Activated CD4-positive, CD25-positive, alpha-beta regulatory T cell (primary cell): ENCODE measurements at places on chromosomes 12 and 14.
A peak's percentile ranks its signal among the peaks of the same experiment; 100 is the strongest.

GRCh38 chr12:95072900-95073697, at the start of gene NR2C1:
Gene NR2C1 (minus strand): TSS chr12:95073618. CDS start chr12:95067384, 6,234 bp downstream.
- DNase-seq = peak; percentile 69

GRCh38 chr14:92942136-92942535, 19.2 kb downstream of the CHGA start:
- DNase-seq = no peak

GRCh38 chr12:114952573-114953271, 268.7 kb upstream of the TBX3 start:
- no peak for DNase-seq

DNA sequence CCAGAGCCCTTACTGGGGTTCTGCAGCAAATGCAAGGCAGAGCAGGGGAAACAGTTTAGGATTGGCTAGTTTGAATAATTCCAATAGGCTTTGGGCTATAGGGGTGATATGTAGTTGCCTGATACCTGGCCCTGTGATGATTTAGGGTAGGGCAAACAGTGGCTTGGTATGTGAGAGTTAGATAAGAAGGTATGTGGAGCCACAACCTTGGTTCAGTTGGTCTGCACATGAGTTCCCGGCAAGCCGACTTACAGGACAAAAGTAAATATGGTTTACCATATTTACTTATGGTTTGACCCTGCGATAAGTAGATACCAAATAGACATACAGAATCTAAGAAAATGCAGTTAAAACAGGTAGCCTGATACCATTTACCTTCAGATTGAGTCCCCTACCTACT, 8.3 kb upstream of the CAPRIN2 start:
- DNase-seq = no peak

- DNase-seq = no peak
Measured at GRCh38 chr14:54807881-54808280, 94.7 kb downstream of the GCH1 start.

DNA sequence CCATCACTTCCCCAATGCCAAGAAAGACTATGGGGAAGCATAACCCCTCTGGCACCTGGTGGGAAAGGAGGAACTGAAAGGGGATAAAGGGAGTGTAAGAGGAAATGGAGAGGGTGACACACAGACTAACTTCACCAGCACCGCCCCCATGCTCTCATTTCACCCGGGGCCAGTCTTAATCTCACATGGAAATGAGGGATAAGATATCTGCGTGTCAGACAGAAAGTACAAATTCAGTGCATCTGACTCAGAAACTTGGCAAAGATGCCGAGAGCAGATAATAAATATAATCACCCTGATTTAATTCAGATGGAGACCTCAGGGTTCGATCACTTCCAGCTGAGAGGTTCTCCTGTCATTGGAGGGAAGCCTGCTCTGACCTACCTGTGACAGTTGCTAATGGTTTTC, 191.6 kb downstream of the DUSP6 start:
- DNase-seq = no peak

DNA sequence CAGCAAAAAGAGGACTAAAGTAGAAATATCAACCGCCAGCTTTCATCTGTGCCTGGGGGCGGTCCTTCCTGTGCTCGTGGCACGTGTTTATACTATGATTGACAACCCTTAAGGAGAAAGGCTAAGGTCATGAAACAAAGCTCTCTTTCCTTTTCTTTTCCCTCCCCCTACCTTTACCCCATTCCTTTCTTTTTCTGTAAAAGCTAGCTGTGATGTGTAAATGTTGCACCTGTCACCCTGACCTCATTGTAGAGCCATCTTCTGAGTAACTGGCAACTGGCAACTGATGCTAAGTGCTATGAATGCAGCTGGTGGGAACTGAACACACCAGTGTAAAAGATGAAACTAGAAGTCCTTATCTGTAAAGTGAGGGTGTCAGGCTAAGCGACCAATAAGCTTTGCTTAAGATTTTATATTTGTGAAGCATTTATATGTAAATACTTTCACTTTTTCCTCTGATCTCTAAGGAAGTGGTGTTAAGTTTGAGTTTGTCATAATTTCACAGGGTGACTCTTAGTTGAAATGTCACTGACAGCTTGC, 102.8 kb upstream of the BCAT1 start:
- DNase-seq = peak; percentile 17

DNA sequence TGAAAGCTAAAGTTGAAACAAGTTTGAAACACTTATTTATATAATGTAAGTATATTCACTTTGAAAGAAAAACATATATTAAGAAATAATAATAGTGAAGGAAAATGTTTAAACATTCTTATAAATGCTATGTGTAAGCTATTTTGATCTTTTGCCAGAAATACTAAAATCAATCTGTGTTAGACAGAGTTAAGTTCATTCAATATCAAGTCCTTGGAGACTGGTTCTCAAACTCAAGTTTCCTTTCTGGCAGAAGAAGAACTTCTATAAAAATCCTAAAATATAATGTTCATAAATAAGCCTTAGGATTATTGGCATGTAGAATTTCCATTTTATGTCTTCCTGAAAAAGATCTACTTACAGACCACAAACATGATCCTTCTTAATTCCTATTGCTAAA, 45.3 kb downstream of the TAOK3 start:
- DNase-seq = no peak

DNA sequence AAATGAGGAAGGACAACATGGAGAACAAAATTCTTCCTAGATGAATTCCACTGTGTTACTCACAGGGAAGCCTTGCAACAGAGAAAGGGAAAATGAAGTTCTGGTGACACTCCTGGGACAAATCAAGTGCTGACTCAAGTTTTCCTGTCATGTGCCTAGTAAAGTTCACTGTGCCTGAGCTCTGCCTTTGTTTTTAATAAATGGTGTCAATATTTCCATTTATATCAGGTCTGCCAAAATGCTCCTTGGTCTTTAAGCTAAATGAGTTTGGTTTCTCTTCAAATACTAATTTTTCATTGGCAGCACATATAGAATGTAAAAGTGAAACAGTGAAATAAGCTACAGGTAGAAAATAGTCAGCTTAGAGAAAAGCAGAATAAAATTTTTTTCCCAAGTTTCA, 33.0 kb downstream of the HIGD1C start:
- no peak for DNase-seq

DNA sequence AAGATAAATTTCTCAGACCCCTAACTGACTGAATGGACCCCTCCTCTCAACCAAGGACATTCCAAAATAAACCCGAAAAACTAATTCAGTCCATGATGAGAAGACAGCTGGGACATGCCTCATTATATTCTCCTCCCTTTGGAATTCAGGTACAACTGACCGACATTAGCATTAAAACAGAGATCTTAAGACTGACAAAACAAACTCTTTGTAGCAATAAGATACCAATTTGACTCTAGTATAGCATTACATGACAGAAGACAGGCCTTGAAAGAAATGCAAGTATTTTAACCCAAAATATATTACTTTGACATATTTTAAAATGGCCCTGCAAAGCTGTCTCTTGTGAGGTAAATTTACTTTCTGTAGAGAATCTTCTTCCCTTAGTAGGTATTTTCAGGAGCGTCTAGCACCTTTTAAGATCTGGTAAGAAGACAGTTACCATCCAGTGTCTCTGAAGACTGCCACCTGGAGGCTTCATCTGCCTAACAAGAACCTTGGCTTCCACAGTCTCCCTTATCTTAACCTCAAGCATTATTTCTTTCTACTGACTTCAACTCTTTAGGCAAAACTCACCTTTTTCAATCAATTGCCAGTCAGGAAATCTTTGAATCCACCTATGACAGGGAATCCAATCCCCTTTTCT, 957.5 kb downstream of the SLC6A15 start:
- no peak for DNase-seq

GRCh38 chr12:14937689-14938088, 648 bp downstream of the ERP27 start:
- DNase-seq = no peak

- DNase-seq = no peak
Measured at GRCh38 chr12:93776581-93777018, 99.4 kb downstream of the CRADD start.

GRCh38 chr12:33825986-33826602, 196.2 kb upstream of the ALG10 start:
- DNase-seq = no peak

- DNase-seq = no peak
Measured at GRCh38 chr12:19779395-19780056, 340.2 kb downstream of the AEBP2 start.

DNA sequence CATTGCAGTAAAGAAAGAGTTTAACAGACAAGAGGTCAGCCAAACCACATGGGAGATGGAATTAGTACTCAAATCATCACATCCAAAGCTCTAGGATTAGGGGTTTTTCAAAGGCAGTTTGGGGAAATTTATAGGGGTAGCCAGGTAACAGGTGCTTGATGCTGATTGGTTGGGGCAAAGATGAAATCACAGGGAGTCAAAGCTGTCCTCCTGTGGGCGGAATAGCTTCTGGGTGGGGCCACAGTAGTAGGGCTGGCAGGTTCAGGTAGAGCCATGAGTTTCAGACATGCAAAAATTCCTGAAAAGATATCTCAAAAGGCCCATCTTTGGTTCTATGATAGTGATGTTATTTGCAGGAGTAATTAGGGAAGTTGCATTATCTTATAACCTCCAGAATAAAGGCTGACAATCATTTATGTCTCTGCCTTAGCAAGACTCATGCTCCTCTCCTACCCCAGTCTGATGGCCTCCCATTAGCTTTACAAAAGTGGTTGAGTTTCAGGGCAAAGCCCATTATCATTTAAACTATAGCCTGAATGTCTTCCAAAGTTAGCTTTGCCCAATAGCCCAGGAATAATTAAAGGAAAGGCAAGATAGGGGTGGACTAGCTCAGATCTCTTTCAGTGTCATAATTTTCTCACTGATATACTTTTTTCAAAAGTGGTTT, 42.1 kb upstream of the CNTN1 start:
- DNase-seq = no peak

DNA sequence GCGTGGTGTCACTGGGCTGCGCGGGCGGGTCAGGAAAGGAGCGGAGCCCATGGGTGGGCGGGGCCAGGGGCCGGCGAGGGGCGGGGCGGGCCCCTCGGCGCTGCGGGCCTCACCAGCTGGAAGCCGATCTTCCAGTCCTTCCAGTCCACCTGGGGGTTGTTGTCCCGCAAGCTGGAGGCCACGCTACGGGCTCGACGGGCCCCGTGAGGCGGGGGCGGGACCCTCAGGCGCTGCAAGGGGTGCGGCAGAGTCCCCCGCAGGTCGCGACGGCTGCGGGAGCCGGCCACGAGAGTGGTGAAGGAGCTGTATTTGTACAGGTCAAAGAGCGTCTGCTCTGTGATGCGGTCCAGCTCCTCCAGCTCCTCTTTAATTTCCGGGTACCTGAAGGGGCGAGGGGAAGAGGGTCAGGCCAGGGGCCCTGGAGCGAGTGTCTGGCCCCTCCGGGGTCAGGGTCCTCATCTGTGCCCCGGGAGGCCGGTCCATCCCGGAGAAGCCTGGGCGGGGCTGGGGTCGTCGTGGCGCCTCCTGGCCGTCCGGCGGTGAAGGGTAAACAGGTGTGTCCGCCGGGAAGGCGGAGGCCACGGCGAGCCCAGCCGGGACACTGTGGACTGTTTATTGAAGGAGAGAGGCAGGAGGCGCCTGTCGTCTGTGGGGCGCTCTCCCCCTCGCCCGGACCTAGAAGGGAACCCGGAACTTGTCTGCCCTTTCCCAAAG, 11.9 kb downstream of the SCNN1A start:
- DNase-seq = peak; percentile 51

DNA sequence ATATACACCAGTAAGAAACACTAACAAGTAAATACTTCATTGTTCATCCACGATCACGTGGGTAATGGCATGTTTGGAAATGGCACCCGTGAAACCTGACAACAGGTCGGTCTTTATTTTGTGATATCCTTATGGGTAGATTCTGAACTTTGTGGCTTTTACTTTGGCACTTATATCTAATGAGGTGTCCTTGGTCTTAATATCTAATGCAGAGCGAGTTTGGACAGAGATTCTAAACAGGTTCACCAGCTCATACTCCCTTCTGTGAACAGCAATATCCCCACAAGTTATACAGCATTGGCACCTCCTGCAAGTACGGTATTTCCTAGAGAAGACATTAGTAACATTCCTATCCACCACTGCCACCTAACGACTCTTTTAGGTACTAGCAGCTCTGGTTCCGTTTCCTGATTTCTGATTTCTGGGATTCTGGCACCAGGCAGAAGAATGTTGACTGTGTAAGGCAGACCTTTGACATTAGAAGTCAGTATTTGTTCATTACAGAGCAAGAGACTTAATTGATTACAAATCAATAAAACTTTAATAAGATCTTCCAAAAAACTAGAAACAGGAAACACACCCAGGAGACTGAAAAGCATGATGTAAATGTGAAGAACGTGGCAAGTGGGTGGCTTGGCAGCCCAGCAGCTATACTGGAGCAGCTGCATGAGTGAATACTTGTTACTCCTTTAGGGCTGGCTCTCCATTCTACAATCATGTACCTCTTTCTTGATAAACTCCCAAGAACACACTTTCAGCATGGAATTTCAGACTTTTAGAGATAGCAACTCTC, 2.5 kb downstream of the ANG start:
- no peak for DNase-seq

DNA sequence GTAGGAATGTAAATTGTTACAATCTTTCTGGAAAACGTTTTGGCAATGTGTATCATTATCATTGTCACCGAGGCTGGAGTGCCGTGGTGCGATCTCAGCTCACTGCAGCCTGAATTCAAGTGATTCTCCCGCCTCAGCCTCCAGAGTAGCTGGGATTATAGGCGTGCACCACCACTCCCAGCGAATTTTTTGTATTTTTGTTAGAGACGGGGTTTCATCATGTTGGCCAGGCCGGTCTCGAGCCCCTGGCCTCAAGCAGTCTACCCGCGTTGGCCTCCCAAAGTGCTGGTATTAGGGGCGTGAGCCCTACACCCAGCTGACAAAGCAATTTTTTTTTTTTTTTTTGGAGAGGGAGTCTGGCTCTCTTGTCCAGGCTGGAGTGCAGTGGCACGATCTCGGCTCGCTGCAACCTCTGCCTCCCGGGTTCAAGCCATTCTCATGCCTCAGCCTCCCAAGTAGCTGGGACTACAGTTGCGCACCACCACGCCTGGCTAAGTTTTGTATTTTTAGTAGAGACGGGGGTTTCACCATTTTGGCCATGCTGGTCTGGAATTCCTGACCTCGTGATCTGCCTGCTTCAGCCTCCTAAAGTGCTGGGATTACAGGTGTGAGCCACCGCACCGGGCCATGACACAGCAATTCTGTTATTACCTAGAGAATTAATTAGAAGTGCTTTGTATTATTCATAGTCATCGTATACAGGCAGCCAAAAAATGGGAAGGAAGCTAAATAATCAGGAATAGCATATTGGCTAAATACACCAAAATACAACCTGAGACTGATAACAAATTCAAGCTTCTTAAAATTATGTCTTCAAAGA, 1.2 kb downstream of the ACTR6 start:
- DNase-seq = no peak

GRCh38 chr12:29103539-29103974, 45.5 kb upstream of the FAR2 start:
- DNase-seq = no peak
